ENCODE measurements at places on chromosomes 6 and 20. TPM values are rescaled to one million over a fixed set of nuclear protein-coding genes. Genes with fewer than 3 reads are reported as not detected.

GRCh38 chr6:70241991-70242420, 60.9 kb downstream of the COL9A1 start:
- DNase-seq = no peak

GRCh38 chr6:108222064-108222463, 38.8 kb downstream of the SNX3 start:
- DNase-seq = no peak

DNA sequence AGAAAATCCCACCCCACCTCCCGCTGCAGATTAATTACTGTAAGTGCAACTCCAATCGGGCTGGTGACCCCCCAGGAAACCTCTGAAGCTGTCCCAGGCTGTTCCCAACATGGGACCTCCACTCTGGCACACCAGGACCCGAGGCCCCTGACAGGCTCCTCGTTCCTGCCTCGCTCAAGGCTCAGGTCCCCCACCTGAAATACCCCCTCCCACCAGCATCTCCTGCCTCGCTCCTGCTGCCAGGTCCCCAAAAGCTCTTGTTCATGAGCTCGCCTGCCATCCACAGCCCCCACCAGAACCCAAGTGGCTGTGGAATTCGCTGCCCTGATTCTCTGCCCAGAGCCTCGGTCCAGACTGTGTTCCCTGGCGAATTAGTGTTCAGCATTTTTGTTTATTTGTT, 26.1 kb downstream of the NPEPL1 start:
- peak; percentile 26 for DNase-seq

- no peak for DNase-seq
These were observed 261.9 kb upstream of the MOCS1 start for GRCh38 chr6:40196135-40196518.

DNA sequence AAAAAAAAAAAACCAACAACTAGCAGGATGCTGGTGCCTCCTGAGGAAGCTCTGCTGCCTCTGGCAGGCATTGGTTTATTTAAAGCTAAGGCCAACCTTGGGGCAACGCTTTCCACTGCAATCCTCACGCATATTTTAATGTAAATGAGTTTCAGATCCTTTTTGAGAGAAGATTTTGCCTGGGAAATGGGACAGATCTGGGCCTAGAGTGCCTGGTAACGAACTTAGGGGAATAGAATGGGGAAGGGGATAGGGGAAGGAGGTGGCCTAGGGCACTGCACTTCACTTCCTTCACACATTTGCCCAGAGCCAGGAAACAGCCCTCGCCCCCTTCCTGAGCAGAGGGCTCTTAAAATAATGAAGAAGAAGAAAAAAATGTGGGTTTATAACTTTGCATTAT, 132.7 kb upstream of the TMEM170B start:
- no peak for DNase-seq

GRCh38 chr20:49883246-49883802, 32.0 kb downstream of the SPATA2 start:
- DNase-seq = no peak

DNA sequence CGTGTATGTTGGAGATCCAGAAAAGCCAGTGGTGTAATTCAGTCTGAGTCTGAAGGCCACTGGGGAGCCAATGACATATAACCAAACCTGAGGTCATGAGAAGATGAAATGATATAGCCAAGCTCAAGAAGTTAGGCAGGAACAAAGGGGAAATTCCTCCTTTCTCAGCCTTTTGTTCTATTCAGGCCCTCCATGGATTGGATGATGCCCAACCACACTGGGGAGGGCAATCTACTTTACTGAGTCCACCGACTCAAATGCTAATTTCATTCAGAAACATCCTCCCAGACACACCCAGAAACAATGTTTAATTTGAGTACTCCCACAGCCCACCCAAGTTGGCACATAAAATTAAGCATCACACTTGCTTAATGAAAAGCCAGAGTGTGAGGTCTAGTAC, 183.6 kb downstream of the GJA1 start:
- DNase-seq = no peak

DNA sequence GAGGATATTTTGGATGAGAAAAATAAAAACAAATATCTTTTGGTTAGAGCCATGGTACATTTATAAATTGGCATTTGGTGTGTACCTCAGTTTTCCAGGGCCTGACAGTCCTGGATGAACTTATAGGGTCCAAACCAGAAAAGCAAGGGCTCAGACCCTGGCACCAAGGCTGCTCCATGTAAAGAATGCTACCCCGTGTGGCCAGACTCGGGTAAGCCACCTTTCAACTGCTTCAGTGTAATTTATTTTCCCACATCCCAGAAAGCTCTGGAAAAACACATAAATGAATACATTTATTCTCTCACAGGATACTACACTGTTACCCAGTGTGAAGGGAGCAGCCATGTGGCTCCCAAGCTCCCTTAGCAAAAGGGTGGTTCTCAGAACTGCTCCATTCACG, 13.8 kb downstream of the MRPL14 start:
- no peak for DNase-seq

- DNase-seq = no peak
These were observed 51.1 kb downstream of the MYO6 start for GRCh38 chr6:75800133-75800532.

DNA sequence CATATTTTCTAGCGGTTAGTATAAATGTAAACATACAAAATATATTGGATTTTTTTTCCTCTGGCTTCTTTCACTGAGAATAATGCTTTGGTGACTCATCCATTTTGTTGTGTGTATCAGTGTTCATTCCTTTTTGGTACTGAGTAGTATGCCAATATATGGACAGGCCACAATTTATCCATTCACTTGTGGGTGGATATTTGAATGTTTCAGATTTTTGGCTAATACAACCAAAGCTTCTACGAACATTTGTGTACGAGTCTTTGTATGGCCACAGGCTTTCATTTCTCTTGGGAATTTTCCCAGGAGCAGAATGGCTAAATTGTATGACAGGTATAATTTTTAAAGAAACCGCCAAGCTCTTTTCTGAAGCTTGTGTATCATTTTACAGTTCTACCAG, 677.5 kb downstream of the HDGFL1 start:
- DNase-seq = no peak

DNA sequence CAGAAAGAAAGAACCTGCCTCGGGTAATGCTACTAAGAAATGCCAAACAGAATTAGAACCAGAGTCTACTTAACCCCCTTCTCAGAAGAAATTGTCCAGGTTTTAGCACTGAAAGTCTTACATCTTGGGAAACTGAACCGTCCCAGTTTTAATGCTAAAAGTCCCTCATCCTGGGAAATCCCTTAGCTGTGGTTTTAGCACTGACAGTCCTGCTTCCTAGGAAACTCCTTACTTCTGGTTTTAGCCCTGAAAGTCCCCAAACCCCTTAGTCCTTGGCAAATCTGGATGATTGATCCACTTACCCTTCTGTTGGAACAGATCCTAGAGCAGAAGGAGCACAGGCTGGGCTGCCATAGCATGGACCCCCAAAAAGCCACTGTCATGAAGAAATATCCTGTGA, 4.8 kb upstream of the TMEM14A start:
- no peak for DNase-seq

DNA sequence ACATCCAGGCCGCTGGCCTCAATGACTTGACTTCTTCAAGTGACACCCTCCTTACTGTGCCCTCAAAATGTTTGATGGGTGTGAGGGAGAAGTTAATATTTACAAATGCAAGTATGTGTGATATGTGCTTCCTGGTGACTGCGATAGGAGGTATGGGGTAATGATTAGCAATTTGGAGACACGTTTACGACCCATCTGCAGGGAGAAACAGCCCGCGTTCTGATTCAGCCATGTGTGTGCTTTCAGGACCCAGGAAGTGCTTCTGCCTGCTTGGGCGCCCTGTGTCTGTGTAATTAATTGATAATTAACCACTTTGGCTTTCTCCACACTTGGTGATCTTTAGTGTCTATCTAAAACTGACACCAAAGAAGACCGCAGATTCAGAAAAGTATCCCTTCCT, 25.0 kb downstream of the SIRPA start:
- no peak for DNase-seq

DNA sequence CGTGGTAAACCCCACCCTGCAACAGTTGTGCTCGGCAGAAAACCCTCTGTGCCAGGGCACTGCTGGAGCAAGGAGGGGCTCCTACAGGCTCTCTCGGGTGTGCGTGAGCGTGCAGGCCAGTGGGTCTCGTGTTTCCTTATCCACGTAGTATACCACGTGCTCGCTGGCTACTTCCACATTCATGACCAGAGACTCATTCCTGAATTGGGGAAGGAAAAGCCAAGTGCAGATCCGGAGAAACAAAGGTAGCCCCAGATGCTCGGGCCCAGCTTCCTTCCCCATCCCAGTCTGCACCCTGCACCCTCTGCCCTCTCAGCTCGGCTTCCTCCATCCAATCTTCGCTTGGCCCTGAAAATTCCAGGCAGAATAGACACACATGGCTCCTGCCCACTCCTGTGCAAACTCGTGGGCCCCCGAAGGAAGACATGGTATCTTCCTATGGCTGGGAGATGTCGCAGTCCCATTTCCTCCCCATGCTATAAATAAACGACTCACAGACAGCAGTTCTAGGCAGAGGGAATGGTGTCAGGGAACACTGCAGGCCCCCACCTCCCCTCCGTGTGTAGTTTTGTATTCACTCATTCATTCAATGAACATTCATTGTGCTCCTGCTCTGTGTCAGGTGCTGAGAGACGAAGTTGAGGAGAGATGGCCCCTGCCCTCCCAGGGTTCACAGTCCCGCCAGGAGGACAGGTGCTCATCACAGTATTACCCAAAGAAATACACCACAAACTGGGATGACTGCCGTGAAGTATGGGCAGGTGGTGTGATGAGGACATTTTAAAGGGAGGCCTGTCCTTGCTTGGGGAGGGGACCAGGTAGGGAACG, 29.6 kb downstream of the NPEPL1 start:
- peak; percentile 27 for DNase-seq

DNA sequence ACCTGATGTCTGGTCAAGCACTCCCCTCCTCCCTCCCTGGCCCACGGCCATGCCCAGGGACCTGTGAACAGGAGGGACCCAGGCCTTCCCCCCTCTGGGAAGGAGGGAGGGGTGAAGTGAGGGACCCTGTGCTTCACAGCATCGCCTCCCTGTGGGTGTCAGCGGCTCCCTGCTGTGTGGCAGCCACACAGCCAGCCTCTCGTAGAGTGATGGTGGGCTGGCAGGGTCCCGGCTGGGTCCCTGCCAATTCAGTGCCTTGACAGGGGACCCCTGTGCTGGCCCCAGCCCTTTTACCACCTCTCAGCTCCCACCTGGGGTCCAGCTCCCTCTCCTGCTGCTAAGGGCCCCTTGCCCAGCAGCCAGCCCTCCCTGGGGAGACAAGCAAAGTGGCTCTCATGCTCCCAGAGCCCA, 31.3 kb upstream of the GRM4 start:
- no peak for DNase-seq

- no peak for DNase-seq
These were observed 49.7 kb upstream of the EYA2 start for GRCh38 chr20:46844965-46845364.

DNA sequence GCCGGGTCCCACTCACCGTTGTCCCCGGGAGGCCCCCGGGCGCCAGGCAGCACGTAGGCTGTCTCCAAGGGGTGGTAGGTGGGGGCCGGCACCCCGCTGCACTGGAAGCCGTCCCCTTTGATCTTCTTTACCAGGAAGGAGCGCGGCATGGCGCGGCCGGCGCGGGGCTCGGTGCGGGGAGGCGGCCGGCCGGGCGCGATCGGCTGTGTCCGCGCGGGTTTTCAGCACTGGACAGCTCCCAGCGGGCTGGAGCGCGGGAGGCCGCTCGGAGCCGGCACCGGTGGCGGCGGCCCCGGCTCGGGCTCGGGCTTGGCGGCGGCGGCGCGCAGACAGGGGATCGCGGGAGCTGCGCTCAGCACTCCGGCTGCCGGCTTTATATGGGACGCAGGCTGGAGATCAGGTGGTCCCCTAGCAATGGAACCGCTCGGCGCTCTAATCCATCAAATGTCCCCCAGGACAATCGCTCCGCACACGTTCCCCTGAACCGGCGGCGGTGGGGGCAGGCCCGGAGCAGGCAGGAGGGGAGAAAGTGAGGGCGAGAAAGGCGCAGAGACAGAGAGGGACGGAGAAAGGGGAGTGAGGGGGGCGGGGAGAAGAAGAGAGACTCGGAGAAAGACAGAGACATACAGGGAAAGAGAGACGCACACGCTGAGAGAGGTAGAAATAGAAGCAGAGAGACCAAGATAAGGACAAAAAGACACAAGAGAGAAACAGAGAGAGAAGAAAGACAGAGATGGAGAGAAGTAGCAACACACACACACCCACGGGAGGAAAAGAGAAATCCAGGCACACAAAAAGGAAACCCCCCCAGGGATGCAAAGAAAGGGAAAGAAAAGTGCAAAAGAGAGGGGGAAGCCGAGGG, at the start of gene SCRT2:
TSS of gene SCRT2 (minus strand) at position 350 of the 862 bp plus-strand sequence. CDS start at position 149, 201 bp downstream.
- DNase-seq = peak; percentile 70

GRCh38 chr20:58850693-58851174, at the start of gene GNAS-AS1:
Gene GNAS-AS1, minus strand, starts transcription at chr20:58850902.
- DNase-seq = peak; percentile 88

DNA sequence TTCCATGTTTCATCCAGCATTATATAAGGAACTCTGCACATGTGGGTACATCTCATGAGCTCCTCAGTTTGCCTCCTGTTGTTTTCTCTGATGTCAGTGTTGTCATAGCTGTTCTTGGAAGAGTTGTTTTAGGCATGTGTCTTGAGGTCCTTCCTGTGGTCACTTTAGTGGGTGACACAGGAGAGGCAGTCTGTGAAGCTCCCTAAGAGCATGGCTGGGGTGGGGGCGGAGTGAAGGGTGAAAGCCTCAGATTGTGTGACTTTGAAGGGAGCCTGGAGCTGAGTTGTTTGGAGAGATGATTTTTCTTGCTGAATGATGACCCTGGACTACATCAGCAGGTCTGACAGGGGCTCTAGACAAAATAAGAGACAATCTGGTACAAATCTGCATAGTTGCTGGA, 37.7 kb downstream of the PPP1R14C start:
- no peak for DNase-seq

DNA sequence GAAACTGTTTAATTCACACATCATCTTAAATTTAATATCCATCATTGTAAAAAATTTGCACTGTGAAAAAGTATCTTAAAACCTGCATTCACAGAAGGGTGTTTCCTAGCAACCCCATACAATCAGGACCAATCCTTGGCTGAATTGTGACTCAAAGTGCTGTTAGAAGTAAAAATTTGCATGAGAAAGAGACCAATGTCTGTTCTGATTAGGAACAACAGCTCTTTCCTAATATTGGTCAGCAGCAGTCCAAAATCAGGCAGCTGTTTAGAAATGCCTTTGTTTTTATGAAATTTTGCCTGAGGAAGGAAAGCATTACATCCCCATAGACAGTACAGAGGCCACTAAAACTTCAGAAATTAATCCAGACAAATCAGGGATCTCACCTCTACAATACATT, 987.0 kb downstream of the HACE1 start:
- DNase-seq = no peak

The CPNE5 gene
- total RNA-seq = 0.94 TPM

The NFATC2 gene
- 59.0 TPM for total RNA-seq

The ZNF391 gene
- total RNA-seq = 1.3 TPM

The SGK2 gene
- 0.26 TPM for total RNA-seq

The CGA gene
- total RNA-seq = not detected

The OR2H1 gene
- total RNA-seq = not detected

The PSMB1 gene
- 198 TPM for total RNA-seq

The EMILIN3 gene
- not detected for total RNA-seq

All from activated CD8-positive, alpha-beta memory T cell treated with anti-CD3 and anti-CD28 coated beads, Interleukin-2, amount 10 ng/mL, durations not matched to agents 7 days and 5 days (primary cell).